ENCODE measurements at places on chromosomes 1 and 21.

- peak overlapping the region; percentile 74 for H3K27ac ChIP-seq
- no peaks in the 10 kb centered on the region for H3K36me3 ChIP-seq
- H3K4me1 ChIP-seq = peaks cover 45% of the 10 kb centered on the region
These were observed 888 bp upstream of the COL18A1 start for GRCh38 chr21:45403825-45404729.

DNA sequence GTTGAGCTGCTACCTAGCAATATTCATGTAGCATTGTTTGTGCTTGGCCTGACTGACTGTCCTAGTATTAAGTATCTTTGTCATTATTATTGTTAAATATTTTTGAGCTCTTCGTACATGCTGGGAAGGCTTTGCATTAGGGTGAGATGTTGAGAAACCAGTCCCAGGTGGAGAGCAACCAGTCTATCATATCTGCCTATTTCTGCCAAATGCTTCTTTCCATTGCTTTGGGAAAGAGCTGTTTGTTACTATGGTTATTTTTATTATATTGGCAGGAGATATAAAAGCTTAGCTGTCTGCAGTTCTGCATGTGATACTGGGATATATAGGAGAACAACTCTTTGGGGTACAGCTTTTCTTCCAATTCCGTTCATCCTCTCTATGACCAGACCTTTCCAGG, 85.1 kb downstream of the CLDN17 start:
- H3K36me3 ChIP-seq = no peaks in the 10 kb centered on the region
- no peak overlapping the region for H3K27ac ChIP-seq
- no peak for DNase-seq
- peaks cover 9% of the 10 kb centered on the region for H3K27me3 ChIP-seq

DNA sequence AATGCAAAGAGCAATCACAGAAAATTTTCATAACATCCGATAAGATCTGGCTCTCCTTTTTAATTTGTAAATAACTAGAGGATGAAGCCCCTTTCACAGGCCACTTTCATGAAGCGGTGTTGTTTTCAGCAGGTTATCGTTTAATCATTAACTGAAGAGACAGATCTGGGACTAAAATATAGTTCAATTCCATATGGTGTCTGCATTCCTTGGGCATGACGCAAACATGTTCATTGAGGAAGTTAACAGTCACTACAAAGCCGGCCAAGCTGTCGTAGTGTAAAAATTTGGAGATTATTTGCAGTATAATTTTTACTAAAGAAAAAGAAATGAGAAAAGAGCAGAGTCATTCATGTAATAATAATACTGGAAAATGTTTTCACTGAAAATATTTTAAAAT, 565.2 kb upstream of the ADAMTS5 start:
- no peak overlapping the region for H3K4me3 ChIP-seq
- H3K4me1 ChIP-seq = no peaks in the 10 kb centered on the region
- DNase-seq = no peak
- H3K36me3 ChIP-seq = no peaks in the 10 kb centered on the region

GRCh38 chr1:165869343-165869742, 41.9 kb downstream of the UCK2 start:
- peaks cover 5% of the 10 kb centered on the region for H3K4me1 ChIP-seq
- no peak for DNase-seq
- H3K4me3 ChIP-seq = no peak overlapping the region
- no peak overlapping the region for H3K27ac ChIP-seq
- H3K27me3 ChIP-seq = no peaks in the 10 kb centered on the region

- DNase-seq = no peak
- no peaks in the 10 kb centered on the region for H3K4me1 ChIP-seq
- no peak overlapping the region for H3K27ac ChIP-seq
- no peaks in the 10 kb centered on the region for H3K36me3 ChIP-seq
- H3K4me3 ChIP-seq = no peak overlapping the region
- H3K27me3 ChIP-seq = no peaks in the 10 kb centered on the region
These were observed 566.6 kb upstream of the NR5A2 start for GRCh38 chr1:199460933-199461332.

GRCh38 chr21:38753557-38753971, 52.2 kb upstream of the ETS2 start:
- H3K27ac ChIP-seq = no peak overlapping the region
- no peaks in the 10 kb centered on the region for H3K36me3 ChIP-seq
- no peak overlapping the region for H3K4me3 ChIP-seq
- DNase-seq = no peak

DNA sequence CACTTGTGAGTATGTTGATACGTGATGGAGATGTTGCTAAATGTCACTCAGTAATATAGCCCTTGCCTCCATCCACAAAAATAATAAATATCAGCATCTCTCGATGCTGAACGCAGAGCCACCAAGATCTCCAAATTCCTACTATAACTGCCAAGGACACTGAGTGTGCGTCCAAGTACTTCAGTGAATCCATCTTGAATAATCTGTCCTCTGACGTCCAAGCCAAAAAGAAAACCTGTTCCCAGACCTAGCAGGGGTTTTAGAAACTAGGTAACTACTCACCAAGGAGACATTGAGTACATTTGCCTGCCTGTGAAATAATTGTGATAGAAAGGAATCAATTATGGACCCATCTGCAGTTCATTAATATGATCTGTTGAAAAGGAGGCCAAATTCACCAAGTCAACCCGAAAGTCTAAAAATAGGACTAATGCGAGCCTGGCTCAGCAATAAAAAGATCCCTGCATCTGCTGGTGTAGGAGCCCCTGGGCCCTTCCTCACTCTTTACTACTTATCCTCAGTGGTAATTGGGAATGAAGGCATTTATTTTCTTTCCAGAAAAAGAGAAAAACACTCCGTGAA, 226.9 kb upstream of the IRF2BP2 start:
- H3K36me3 ChIP-seq = no peaks in the 10 kb centered on the region
- H3K27ac ChIP-seq = no peak overlapping the region
- DNase-seq = no peak
- H3K27me3 ChIP-seq = no peaks in the 10 kb centered on the region
- H3K4me3 ChIP-seq = no peak overlapping the region

GRCh38 chr1:56838759-56839158, 15.8 kb upstream of the C8A start:
- H3K36me3 ChIP-seq = no peaks in the 10 kb centered on the region
- H3K27me3 ChIP-seq = peaks cover 13% of the 10 kb centered on the region
- H3K4me3 ChIP-seq = no peak overlapping the region
- no peaks in the 10 kb centered on the region for H3K4me1 ChIP-seq
- no peak for DNase-seq

GRCh38 chr1:47527653-47528272, 89.9 kb downstream of the FOXD2 start:
- H3K4me1 ChIP-seq = peaks cover 5% of the 10 kb centered on the region
- peaks cover 61% of the 10 kb centered on the region for H3K27me3 ChIP-seq
- H3K36me3 ChIP-seq = no peaks in the 10 kb centered on the region
- no peak overlapping the region for H3K4me3 ChIP-seq
- no peak for DNase-seq

DNA sequence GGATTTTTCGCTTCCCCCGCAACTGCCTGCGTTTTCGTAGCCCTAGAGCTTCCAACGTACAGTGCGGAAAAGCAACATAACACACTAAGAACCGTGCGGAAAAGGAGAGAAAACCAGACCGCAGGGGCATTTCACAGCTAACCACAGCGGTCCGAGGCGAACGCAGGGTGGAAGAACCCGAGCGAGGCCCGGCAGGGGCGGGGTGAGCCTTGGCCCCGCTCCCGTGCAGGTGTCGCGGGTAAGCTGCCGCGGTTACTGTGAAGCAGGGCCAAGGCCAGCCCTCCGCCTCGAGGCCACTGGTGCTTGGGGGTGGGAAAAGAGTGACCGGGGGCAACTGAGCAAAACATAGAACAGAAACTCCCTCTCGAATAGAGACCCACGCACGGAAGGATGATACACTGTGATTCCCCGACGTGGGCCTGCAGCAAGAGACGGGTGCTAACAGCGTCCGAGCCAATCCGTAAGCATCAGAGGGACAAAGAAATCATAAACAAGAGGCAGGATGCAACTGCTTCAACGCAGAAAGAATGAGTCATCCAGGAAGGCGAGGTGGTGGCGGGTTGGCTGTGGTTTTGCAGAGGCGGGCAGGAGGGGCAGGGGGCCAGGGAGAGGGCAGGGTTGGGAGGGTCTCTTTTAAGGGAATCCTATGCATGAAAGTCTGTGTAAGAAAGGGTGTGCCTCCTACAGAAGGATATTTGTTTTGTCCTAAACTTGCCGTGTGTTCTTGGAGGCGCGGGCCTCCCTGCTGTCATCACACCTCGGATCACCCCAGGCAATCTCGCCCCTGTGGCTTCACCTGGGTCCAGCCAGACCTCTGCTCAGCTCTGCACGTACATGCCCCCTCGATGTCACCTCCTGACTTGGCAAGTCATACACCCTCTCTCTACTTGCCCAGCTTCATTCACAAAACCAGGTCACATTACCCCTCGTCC, 7.3 kb downstream of the GNG4 start:
- no peaks in the 10 kb centered on the region for H3K36me3 ChIP-seq
- DNase-seq = no peak
- H3K27ac ChIP-seq = no peak overlapping the region
- H3K27me3 ChIP-seq = peaks cover 75% of the 10 kb centered on the region
- H3K4me3 ChIP-seq = no peak overlapping the region

- peaks cover 24% of the 10 kb centered on the region for H3K4me1 ChIP-seq
- H3K4me3 ChIP-seq = no peak overlapping the region
- peaks cover 99% of the 10 kb centered on the region for H3K27me3 ChIP-seq
- H3K36me3 ChIP-seq = no peaks in the 10 kb centered on the region
- no peak for DNase-seq
These were observed 9.1 kb upstream of the TBX15 start for GRCh38 chr1:118997225-118997624.

- H3K27ac ChIP-seq = no peak overlapping the region
- no peaks in the 10 kb centered on the region for H3K27me3 ChIP-seq
- DNase-seq = no peak
- H3K36me3 ChIP-seq = no peaks in the 10 kb centered on the region
These were observed 86.0 kb upstream of the SELENON start for GRCh38 chr1:25713961-25714360.

DNA sequence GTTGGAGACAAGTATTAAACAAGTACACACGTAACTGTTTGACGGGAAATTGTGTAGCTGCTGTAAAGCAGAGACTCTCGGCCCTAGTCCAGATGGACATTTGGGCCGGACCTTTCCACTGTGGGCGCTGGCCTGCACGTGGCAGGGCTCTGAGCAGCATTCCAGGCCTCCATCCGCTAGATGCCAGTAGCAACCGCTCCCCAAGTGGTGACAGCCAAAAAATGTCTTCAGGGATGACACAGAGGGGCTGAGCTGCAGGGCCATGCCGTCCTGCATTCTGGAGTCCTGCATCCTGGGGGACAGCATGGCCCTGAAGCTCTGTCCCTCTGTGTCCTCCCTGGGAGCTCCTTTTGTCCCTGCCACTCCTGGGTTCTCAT, 24.8 kb downstream of the A3GALT2 start:
- no peak overlapping the region for H3K4me3 ChIP-seq
- H3K27ac ChIP-seq = peak overlapping the region; percentile 53
- H3K4me1 ChIP-seq = peaks cover 34% of the 10 kb centered on the region
- H3K27me3 ChIP-seq = no peaks in the 10 kb centered on the region

- no peaks in the 10 kb centered on the region for H3K27me3 ChIP-seq
- peaks cover 66% of the 10 kb centered on the region for H3K36me3 ChIP-seq
- DNase-seq = no peak
- peaks cover 8% of the 10 kb centered on the region for H3K4me1 ChIP-seq
- no peak overlapping the region for H3K27ac ChIP-seq
These were observed 10.1 kb downstream of the C1orf174 start for GRCh38 chr1:3889936-3890335.

- DNase-seq = no peak
- no peaks in the 10 kb centered on the region for H3K27me3 ChIP-seq
- no peaks in the 10 kb centered on the region for H3K4me1 ChIP-seq
- no peak overlapping the region for H3K27ac ChIP-seq
These were observed 1211.6 kb upstream of the ADGRL4 start for GRCh38 chr1:80218112-80218511.

DNA sequence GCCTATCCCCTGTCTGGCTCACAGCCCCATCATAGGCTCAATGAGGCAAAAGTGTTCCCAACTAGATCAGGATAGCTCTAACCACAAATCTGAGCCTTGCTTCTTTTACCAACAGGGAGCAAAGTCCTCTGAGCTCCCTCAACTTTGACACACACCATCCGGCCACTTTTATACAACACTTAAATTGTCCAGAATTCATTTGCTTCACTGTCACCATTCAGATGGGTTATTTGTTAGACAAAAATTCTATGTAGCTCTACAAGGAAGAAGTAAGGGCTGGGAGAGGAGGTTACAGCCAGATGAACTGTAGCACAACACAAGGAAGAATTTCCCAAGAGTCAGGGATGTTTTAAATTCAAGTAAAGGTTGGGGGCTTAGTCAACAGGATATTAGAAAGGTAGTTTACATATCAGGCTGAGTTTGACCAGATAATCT, 50.8 kb downstream of the TGFBR3 start:
- no peaks in the 10 kb centered on the region for H3K36me3 ChIP-seq
- H3K27me3 ChIP-seq = no peaks in the 10 kb centered on the region
- H3K4me3 ChIP-seq = no peak overlapping the region
- no peak overlapping the region for H3K27ac ChIP-seq
- peaks cover 49% of the 10 kb centered on the region for H3K4me1 ChIP-seq

DNA sequence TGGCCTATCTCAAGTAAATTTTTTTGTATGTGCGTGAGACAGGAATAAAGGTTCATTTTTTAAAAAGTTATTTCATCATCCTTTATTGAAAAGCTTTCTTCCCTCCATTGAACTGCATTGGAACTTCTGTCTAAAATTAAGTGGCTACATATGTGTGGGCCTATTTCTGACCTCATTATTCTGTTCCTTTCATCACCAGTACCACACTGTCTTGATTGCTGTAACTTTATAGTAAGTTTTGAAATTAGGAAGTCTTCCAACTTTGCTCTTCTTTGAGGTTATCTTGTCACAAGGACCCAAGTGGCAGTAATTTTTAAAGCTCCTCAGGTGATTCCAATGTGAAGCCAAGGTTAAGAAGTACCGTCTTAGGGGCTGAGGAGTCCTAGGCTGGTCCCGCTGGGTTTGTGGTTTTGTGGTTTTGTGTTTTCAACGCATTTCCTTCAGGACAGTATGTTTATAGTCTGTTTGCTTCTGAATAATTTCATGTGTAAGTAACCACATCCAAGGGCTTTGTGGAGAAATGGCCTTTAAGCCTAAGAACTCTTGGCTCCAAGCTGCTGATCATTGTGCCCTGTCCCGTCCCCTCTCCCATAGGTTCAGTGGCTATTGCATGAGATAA, 12.4 kb upstream of the SCAF4 start:
- no peak overlapping the region for H3K4me3 ChIP-seq
- H3K27me3 ChIP-seq = no peaks in the 10 kb centered on the region
- H3K4me1 ChIP-seq = no peaks in the 10 kb centered on the region
- H3K36me3 ChIP-seq = no peaks in the 10 kb centered on the region
- DNase-seq = no peak

GRCh38 chr1:14777516-14778506, 179.3 kb downstream of the KAZN start:
- no peaks in the 10 kb centered on the region for H3K36me3 ChIP-seq
- H3K4me1 ChIP-seq = no peaks in the 10 kb centered on the region
- no peak overlapping the region for H3K4me3 ChIP-seq
- no peaks in the 10 kb centered on the region for H3K27me3 ChIP-seq
- H3K27ac ChIP-seq = no peak overlapping the region
- no peak for DNase-seq

DNA sequence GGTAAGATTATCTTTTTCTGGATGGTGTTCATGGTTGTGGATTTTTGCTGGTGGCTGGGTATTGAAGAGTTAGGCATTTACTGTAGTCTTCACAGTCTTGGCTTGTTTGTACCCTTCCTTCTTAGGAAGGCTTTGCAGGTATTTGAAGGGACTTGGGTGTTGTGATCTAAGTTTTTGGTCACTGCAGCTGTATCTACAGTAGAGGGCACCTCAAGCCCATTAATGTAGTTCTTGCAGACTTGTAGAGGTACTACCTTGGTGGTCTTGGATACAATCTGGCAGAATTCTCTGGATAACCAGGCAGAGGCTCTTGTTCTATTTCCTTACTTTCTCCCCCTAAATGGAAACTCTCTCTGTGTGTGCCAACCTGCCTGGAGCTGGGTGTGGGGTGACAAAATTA, 155.8 kb upstream of the BRINP3 start:
- no peak overlapping the region for H3K4me3 ChIP-seq
- H3K36me3 ChIP-seq = no peaks in the 10 kb centered on the region
- no peak overlapping the region for H3K27ac ChIP-seq
- H3K27me3 ChIP-seq = no peaks in the 10 kb centered on the region
- no peaks in the 10 kb centered on the region for H3K4me1 ChIP-seq
- no peak for DNase-seq

Data from left ventricle myocardium inferior (tissue), 1 donor.